ENCODE measurements at places on chromosomes 11 and 22. TPM values are rescaled to one million over a fixed set of nuclear protein-coding genes. Genes with fewer than 3 reads are reported as not detected.
A peak's percentile ranks its signal among the peaks of the same experiment; 100 is the strongest.

Gene NXPE4
- total RNA-seq: not detected

Gene SLC22A12
- total RNA-seq: not detected

Gene CDCA5
- total RNA-seq: 1.8 TPM

Gene TYR
- total RNA-seq: not detected

Gene TBX1
- not detected for total RNA-seq

Gene P4HA3
- not detected for total RNA-seq

Gene KCNK4
- total RNA-seq: not detected

Gene TRIM64
- not detected for total RNA-seq

DNA sequence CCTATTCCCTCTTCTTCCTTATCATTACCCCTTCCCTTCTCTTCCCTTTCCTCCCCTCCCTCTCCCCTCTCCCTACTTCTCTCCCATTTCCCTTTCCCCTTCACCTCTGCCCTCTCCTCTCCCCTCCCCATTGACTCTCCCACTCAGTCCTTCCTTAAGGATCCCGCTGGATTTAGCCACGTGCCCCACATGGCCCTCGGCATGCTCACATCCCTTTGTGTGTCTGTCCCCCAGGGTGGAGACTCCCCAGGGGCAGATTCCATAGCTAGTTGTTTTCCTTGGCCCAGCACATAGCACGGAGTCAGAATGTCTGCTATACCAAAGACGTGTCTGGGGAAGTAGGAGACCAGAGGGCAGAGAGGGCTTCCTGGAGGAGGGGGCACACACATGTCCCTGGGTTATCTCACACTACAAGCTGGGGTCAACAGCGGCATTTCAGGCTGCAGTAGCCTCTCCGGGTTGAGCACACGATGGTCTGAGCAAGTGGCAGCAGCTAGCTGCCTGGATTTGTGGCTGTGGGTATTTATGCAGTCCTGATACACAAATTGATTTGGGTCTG lies 487.0 kb downstream of the TBC1D22A start:
- no peaks in the 10 kb centered on the region for H3K36me3 ChIP-seq
- peaks cover 3% of the 10 kb centered on the region for H3K27me3 ChIP-seq
- no peak for DNase-seq

GRCh38 chr11:112797092-112797491 lies 164.1 kb upstream of the NCAM1 start:
- H3K4me3 ChIP-seq: no peak overlapping the region
- peak overlapping the region; percentile 52 for H3K27ac ChIP-seq
- H3K27me3 ChIP-seq: no peaks in the 10 kb centered on the region

DNA sequence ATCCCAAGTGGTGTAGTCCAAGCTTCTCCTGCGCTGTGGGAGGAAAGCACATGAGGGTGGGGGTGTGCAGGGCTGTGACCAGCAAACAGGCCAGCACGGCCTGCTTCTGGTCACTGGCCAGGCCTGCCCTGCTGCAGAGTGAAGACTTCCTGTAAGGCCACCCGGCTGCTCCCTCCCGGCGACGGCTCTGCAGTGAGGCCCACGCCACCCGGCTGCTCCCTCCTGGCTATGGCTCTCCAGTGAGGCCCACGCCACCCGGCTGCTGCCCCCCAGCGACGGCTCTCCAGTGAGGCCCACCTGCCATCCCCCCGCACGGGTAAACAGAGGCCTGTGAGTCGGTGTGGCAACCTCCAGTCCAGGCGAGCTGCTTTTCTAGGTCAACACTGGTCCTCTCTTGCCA lies 31.4 kb upstream of the BRSK2 start:
- peaks cover 16% of the 10 kb centered on the region for H3K4me1 ChIP-seq
- H3K27ac ChIP-seq: no peak overlapping the region
- no peaks in the 10 kb centered on the region for H3K36me3 ChIP-seq
- H3K4me3 ChIP-seq: no peak overlapping the region

- no peak overlapping the region for H3K4me3 ChIP-seq
- no peaks in the 10 kb centered on the region for H3K27me3 ChIP-seq
- no peak for DNase-seq
- no peaks in the 10 kb centered on the region for H3K4me1 ChIP-seq
- no peak overlapping the region for H3K27ac ChIP-seq
Observed at GRCh38 chr11:103648054-103648453, 388.4 kb upstream of the DDI1 start.

GRCh38 chr22:22093743-22094142 lies 111.2 kb upstream of the TOP3B start:
- H3K4me3 ChIP-seq: no peak overlapping the region
- H3K36me3 ChIP-seq: no peaks in the 10 kb centered on the region
- no peaks in the 10 kb centered on the region for H3K27me3 ChIP-seq
- DNase-seq: no peak
- no peaks in the 10 kb centered on the region for H3K4me1 ChIP-seq
- no peak overlapping the region for H3K27ac ChIP-seq

DNA sequence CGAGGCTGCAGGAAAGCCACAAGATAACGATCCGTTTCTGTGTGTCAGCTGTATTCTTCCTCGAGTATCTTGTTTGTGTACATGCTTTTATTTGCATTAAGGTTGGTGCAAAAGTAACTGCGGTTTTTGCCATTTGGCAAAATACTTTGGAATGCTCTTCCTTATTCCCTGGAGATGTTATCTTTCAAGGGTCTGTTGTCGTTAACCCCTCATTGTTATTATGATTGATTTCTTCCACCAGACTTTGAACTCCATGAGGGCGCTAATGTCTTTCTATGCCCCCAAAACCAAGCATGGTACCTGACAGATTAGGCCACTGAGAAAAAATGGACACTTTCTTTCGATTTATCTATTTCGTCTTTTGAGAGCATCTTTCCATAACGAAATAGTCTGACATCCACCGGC lies 563 bp upstream of the PSMA1 start:
- no peak for DNase-seq
- peaks cover 23% of the 10 kb centered on the region for H3K4me1 ChIP-seq
- H3K4me3 ChIP-seq: peak overlapping the region; percentile 74
- H3K27ac ChIP-seq: peak overlapping the region; percentile 93
- H3K36me3 ChIP-seq: peaks cover 27% of the 10 kb centered on the region

DNA sequence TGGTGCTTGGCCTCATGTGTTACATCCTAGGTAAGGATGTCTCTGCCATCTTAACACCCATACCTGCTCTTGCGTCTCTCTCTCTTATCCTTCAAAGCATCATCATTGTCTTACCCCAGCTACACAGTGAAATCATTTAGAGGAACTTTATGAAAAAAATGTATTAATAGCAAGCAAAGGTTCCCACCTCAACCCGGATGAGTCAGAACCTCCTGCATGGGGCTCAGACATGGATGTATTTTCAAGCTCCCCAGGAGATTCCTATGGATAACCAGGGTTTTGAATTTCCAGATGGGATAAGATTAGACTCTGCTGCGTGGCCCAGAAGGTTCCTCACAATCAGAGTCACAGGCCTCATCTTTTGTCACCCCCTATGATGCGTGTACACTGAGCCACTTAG lies 89.1 kb upstream of the NNMT start:
- H3K27me3 ChIP-seq: no peaks in the 10 kb centered on the region
- H3K4me3 ChIP-seq: no peak overlapping the region
- peaks cover 66% of the 10 kb centered on the region for H3K4me1 ChIP-seq
- H3K27ac ChIP-seq: no peak overlapping the region
- no peak for DNase-seq
- H3K36me3 ChIP-seq: peaks cover 64% of the 10 kb centered on the region

- H3K27me3 ChIP-seq: no peaks in the 10 kb centered on the region
- H3K4me3 ChIP-seq: no peak overlapping the region
- no peak for DNase-seq
- peaks cover 13% of the 10 kb centered on the region for H3K4me1 ChIP-seq
- H3K27ac ChIP-seq: no peak overlapping the region
- H3K36me3 ChIP-seq: peaks cover 30% of the 10 kb centered on the region
Observed at GRCh38 chr11:58628446-58628845, 6.0 kb downstream of the CNTF start.

DNA sequence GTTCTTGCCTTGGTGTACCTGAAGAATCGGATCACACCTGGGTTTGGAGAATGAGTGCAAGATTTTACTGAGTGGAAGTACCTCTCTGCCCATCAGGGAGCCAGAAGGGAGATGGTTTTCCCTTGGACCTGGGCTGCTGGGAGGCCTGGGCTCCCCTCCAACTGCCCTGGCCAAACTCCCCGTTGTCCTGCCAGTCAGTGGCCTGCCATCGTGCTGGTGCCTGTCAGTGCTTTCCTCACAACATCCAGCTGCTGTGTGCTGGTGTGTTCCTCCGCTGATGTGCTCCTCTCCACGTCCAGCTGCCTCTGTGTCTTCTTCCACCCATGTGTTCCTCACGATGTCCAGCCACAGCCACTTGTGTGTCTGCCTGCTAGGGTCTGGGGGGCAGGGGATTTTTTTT lies 87.9 kb upstream of the CLPB start:
- H3K4me3 ChIP-seq: no peak overlapping the region
- no peak overlapping the region for H3K27ac ChIP-seq
- H3K4me1 ChIP-seq: peaks cover 7% of the 10 kb centered on the region
- DNase-seq: no peak

DNA sequence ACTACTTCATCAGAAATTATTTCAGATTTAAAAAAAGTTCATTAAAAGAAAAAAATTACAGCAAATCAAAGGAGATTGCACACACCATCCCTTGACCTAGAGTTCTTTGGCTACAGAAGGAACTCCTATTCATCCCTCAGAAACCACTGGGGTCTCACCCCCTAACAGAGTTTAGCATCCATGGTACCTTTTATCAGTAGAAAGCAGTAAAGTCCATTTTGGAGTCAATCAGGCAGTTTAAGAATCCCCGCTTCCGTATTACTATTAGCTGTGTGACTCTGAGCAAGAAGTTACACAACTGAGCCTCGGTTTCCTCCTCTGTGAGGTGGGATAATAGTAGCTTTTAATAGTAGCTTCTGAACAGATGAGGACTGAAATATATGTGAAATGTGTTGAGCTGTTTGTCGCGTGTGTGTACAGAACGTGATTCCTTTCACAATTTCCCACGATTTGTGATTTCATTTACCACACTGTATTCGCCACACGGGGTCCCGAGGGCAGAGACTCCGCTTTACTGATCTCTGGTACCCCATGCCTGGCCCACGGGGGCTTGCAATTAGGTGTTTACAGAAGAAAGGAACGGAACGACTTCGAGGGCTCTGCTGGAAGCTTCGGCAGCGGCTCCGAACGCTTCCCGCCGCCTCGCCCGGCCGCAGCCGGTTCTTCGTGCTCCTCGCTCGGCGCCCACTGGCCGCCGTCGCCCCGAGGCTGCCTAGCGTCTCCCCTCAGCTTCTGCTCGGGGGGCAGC lies 72.5 kb upstream of the ZBED5 start:
- H3K4me1 ChIP-seq: peaks cover 57% of the 10 kb centered on the region
- DNase-seq: no peak
- no peaks in the 10 kb centered on the region for H3K36me3 ChIP-seq
- peak overlapping the region; percentile 69 for H3K4me3 ChIP-seq

DNA sequence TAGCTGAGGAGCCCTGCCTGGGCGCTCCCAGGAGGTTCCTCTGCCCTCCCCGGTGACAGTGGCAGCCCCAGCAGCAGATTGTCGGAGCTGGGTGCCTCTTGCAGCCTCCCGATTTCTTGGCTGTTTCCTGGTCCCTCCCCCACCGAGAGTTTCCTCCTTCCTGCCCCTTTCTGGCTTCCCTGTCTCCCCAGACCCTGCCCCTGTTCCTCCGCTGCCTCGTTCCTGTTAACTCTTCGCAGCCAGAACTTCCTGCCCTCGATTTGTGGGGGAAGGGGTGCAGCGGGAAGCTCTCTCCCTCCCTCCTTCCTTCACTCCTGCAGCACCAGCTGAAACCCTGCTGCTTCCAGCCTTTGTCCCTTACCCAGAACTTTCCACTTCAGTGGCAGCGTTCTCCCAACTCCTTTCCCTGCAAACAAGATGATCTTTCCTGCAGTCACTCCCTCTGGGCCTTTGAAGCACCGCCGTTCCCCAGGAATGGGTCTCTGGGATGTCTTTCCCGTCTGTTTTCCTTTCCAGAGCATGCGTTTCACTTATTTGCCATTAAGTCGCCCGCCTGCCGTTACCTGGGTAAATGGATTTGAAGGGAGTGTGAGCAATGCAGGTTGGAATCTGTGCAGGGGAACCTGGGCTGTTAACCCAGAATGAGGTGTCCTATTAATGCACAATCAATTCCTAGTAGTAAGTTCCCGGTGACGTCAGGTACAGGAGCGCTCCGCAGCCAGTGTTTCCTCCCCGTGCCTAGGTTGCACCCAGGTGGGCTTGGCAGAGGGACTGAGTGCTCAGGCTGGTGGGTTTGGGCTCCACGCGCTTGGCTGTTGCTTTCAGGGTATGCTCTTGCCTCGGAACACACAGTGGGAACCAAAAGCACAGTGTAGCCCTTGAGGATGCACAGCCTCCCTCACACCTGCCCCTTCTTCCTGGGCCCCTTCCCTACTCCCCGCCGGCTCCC lies 4.3 kb downstream of the GRK2 start:
- H3K27me3 ChIP-seq: no peaks in the 10 kb centered on the region
- peak overlapping the region; percentile 99 for H3K4me3 ChIP-seq
- H3K27ac ChIP-seq: peak overlapping the region; percentile 93
- H3K36me3 ChIP-seq: no peaks in the 10 kb centered on the region

DNA sequence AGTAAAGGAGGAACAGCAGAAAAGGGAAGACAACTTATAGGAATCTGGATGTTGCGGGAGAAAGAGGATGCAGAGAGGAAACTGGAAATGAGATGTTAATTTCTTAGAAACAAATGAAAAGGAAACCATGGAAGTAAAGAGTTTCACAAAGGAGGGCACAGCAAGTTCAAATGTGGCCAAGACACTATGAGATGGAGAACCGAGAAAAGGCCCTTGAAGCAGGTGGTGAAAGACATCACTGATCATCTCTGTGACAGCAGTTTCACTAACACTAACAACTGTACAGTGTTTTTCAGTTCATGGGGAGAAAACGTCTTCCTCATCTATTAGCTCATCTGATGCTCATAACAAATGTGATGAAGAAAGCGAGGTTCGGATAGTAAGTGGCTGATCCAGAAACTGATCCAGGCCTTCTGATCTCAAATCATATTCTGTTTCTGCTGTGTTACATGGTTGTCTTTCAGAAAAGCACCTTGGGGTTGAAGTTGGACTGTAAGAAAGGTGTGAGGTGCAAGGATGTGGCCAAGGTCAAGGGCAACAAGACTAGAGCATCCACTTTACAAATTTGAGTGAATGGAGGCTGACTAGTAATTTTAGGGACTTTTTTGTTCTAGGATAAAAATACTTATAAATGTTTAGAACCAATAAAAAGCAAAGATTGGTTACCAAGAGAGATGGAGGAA lies 492.1 kb upstream of the CADM1 start:
- no peak overlapping the region for H3K27ac ChIP-seq
- no peak for DNase-seq
- H3K36me3 ChIP-seq: no peaks in the 10 kb centered on the region
- H3K4me1 ChIP-seq: no peaks in the 10 kb centered on the region

DNA sequence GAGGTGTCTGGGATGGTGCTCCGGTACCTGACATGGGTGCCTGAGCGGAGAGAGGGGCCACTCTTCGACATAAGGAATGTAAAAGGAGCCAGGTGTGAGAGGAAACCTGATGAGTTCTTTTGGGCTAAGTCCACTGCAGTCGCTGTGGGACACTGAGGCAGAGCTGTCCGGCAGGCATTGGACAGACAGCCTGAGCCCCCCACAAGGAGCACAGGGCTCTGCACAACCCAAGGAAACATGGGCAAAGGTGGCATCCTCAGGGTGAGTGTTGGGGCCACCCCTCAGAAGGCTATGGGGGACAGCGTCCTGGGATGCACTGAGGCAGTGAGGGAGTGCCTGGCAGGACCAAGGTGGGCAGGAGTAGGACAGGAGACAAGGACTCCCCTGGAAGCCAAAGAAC lies 57.7 kb upstream of the EMID1 start:
- H3K27me3 ChIP-seq: no peaks in the 10 kb centered on the region
- no peak overlapping the region for H3K27ac ChIP-seq
- peak; percentile 5 for DNase-seq
